Occipital lobe (tissue), 3 donors: ENCODE measurements at places on chromosomes 7 and 10. TPM values are rescaled to one million over a fixed set of nuclear protein-coding genes. Genes with fewer than 3 reads are reported as not detected.

COL28A1 gene
- total RNA-seq = 0.62 TPM

CCDC3 gene
- total RNA-seq = 12.8 TPM

RGR gene
- 0.47 TPM for total RNA-seq

PTPRZ1 gene
- total RNA-seq = 250 TPM

CUBN gene
- 2.3 TPM for total RNA-seq

NANOS1 gene
- 4.8 TPM for total RNA-seq

FAM25A gene
- not detected for total RNA-seq

AGAP9 gene
- total RNA-seq = 2.2 TPM

PRKAG2 gene
- total RNA-seq = 32.9 TPM

SORBS1 gene
- total RNA-seq = 123 TPM

CALML3 gene
- not detected for total RNA-seq

XRCC2 gene
- total RNA-seq = 2.0 TPM

INMT gene
- 0.16 TPM for total RNA-seq

TFAM gene
- 53.0 TPM for total RNA-seq

TEX47 gene
- not detected for total RNA-seq

GARIN1A gene
- total RNA-seq = 1.7 TPM

CRHR2 gene
- 1.1 TPM for total RNA-seq

HKDC1 gene
- 2.3 TPM for total RNA-seq

EBLN1 gene
- total RNA-seq = not detected

SPDYE9 gene
- total RNA-seq = not detected
